ENCODE measurements at places on chromosomes 16 and 17.

- no peak for DNase-seq
Observed at GRCh38 chr17:82330322-82331239, 3.0 kb downstream of the SECTM1 start.

DNA sequence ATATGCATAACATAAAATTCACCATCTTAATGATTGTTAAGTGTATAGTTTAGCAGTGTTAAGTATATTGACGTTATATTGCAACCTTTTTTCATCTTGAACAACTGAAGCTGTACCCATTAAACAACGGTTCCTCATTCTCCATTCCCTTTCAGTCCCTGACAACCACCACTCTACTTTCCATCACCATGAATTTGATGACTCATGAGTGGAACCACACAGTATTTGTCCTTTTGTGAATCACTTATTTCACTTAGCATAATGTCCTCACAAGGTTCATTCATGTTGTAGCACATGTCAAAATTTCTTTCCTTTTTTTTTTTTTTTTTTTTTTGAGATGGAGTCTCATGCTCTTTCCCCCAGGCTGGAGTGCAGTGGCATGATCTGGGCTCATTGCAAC, 46.0 kb downstream of the HOXB1 start:
- DNase-seq, result no peak

GRCh38 chr16:73068541-73069401, 20.8 kb upstream of the ZFHX3 start:
- no peak for DNase-seq

DNA sequence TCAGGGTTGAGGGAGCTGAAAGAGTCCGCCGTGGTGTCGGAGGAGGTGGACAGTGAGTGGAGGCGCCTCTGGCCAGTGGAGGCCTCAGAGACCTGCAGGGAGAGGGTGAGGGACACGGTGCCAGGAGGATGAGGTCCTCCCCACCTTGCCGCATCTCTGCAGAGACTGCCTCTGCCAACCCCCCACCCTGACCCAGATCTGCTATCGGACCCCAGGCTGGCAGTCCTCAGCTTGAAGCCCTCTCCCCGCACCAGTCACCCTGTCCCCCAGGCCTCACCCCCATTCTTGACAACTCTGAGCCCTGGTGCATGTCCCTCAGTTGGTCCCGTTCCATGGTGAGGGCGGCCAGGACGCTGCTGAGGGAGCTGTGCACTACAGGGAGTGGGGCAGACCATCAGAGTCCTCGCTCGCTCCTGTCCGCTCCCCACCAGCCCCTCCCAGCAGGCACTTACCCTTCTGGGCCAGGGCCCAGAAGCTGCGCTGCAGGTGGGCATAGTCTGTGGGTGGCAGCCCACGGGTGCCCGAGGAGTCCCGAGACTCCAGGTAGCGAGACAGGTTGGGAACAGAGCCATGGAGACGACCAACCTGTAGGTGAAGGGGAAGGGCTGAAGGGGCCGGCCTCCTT, 5.4 kb downstream of the OSBPL7 start:
- DNase-seq, result no peak

DNA sequence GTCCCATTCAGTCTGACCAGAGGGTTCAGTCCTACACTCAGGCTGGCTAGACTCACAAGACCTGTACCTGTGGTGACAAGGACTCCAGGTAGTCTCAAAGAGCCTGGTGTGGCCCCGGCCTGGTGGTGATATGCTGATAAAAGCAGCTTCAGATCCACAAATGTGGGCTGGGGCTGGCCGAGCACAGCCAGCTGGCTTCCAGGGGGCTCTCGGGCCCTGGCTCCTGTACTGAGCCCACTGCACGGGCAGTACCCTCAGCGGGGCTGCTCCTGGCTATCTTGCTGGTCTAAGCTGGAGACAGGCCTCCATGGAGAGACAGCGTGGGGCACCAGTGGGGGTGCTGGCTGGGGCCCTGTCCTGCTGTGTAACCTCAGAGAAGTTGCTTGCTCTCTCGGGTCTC, 4.3 kb downstream of the SMIM5 start:
- no peak for DNase-seq

- peak; percentile 16 for DNase-seq
Observed at GRCh38 chr16:79272141-79272577, 328.4 kb downstream of the MAF start.

- no peak for DNase-seq
Observed at GRCh38 chr17:80415626-80416137, 715 bp downstream of the ENDOV start.

DNA sequence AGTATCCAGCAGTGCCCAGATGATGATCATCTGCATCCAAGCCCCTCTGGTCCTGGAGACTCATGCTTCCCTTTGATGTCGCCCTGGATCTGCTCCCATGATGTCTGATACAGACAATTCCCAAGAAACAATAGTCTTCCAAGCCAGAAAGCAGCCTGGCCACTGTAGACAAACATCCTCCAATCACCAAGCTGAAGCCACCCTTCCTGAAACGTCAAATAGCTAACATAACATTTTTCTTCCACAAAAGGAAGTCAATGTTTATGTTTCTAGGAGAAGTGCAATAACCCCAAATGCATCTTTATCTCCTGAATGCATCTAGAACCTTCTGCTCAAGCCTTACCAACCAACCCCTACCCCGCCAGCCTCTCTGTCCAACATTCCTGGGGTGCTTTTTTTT, 1.2 kb upstream of the DPEP2 start:
- no peak for DNase-seq
